Mesothelial cell of epicardium (in vitro differentiated cells): ENCODE measurements at places on chromosomes 1 and 21. TPM values are rescaled to one million over a fixed set of nuclear protein-coding genes. Genes with fewer than 3 reads are reported as not detected.

DNA sequence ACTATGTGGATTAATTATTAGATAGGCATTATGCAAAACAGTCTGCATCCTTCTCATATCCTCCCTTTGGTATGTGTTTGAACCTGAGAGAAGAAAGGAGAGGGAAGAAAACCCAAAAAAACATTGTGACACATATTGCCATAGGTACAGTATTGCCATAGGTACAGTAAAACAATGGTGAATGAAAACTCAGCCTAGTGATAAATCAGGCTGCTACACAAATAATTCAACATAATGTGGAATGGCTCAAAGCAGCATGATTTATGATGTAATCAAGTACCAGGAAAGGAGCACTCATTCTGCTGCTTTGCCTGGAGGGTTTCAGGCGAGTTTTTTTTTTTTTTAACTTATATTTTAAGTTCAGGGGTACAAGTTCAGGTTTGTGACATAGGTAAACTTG is 213.9 kb upstream of the LYPLAL1 start:
- no peaks in the 10 kb centered on the region for H3K36me3 ChIP-seq
- no peak overlapping the region for H3K4me3 ChIP-seq
- H3K27me3 ChIP-seq: no peaks in the 10 kb centered on the region
- H3K4me1 ChIP-seq: peaks cover 24% of the 10 kb centered on the region
- H3K27ac ChIP-seq: no peak overlapping the region

LAMTOR2 gene
- 39.2 to 43.4 TPM (median 39.5 TPM) in 3 replicates for total RNA-seq

CYP2J2 gene
- 2.8 to 3.1 TPM (median 2.9 TPM) in 3 replicates for total RNA-seq

PERM1 gene
- total RNA-seq: 1.6 to 2.8 TPM (median 2.7 TPM) in 3 replicates

TMPRSS15 gene
- 0.80 to 1.9 TPM (median 1.4 TPM) in 3 replicates for total RNA-seq

DNA sequence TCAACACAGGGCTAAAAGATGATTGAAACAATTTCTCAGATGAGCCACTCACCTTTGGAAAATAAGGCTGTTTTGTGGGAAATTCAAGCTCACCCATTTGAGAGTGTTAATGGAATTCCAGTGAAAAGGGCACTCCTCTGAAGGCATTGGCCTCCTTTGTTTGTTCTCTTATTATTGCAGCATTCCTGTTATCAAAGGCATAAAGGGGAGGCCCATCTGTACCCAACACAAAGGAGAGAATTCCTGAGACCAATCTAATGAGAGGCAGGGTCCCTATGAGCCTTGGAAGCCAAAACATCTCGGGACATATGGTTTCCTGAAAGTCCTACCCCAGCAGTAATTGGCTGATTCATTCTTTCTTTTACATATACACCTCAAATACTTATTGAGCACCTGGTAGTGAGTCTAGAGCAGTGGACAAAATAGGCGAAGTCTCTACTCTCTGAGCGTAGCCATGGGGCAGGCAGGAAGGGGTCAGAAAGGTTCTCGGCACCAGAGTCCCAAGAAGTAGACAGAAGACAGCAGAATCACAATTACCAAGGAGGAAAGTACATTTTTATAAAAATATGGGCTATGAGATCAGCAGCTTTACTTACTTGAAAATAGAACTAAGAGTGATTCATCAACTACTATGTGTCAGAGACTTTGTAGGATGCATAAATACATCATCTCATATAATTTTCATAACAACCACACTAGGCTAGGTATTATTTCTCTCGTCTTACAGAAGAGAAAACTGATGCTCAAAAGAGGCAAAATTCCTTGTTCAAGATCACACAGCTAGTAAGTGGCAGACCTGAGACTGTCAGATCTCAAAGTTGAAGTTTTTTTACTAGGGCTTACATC is 218.7 kb downstream of the DAB1 start:
- no peak overlapping the region for H3K27ac ChIP-seq
- H3K27me3 ChIP-seq: peaks cover 7% of the 10 kb centered on the region
- H3K36me3 ChIP-seq: no peaks in the 10 kb centered on the region
- DNase-seq: no peak

CITED4 gene
- 14.2 to 14.6 TPM (median 14.4 TPM) in 3 replicates for total RNA-seq

- peaks cover 15% of the 10 kb centered on the region for H3K27me3 ChIP-seq
- H3K4me3 ChIP-seq: peak overlapping the region; percentile 56
- peaks cover 13% of the 10 kb centered on the region for H3K4me1 ChIP-seq
- H3K36me3 ChIP-seq: peaks cover 8% of the 10 kb centered on the region
- H3K27ac ChIP-seq: no peak overlapping the region
- DNase-seq: peak; percentile 66
These were observed 27.8 kb upstream of the SUMO3 start for GRCh38 chr21:44845418-44846223.

VWA5B1 gene
- total RNA-seq: 0.20 to 0.29 TPM (median 0.25 TPM) in 3 replicates

DNA sequence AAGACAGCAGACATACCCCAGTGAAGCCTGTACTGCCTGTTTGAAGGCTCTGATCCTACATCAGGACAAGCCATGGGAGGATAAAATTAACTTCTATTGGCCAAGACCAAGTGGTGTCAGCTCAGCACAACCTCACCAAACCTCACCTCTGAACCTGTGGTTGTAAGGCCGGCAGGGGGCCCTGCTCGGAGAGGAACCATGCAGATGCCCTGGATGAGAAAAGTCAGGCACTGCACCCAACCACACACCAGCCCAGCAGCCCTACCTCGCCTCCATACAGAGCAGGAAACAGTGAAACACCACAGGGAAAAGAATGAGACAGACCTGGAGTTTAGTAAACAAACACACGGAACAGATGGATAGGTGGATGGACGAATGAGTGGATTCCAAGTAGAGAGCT is 70.0 kb upstream of the PAX7 start:
- no peak overlapping the region for H3K27ac ChIP-seq
- peaks cover 16% of the 10 kb centered on the region for H3K4me1 ChIP-seq
- H3K36me3 ChIP-seq: no peaks in the 10 kb centered on the region
- peaks cover 72% of the 10 kb centered on the region for H3K27me3 ChIP-seq

FAM43B gene
- total RNA-seq: 0.59 to 0.78 TPM (median 0.74 TPM) in 3 replicates

GRCh38 chr1:174297351-174297750 is 138.0 kb downstream of the RABGAP1L start:
- no peak for DNase-seq
- no peaks in the 10 kb centered on the region for H3K27me3 ChIP-seq
- H3K4me3 ChIP-seq: no peak overlapping the region
- no peak overlapping the region for H3K27ac ChIP-seq
- H3K4me1 ChIP-seq: no peaks in the 10 kb centered on the region

DNA sequence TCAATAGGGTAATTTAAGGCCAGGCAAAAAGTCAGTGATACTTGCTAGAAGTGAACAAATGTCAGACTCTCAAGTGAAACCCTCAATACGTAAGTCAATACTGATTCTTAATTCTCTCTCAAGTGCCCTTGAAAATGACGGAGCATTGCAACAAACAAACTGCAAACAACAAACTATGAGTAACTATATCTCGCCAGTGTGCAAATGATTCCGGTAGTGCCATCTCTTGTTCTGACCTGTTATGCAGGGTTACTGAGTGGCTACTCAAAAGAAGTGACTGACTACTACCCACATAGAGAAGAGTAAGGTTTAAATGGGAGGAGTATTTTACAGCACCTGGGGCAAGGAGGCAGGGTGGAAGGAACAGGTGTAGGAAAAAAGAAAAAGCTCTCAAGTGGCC is 1.6 kb downstream of the SLC19A2 start:
- peaks cover 71% of the 10 kb centered on the region for H3K4me1 ChIP-seq
- H3K36me3 ChIP-seq: no peaks in the 10 kb centered on the region
- peak overlapping the region; percentile 79 for H3K4me3 ChIP-seq

DNA sequence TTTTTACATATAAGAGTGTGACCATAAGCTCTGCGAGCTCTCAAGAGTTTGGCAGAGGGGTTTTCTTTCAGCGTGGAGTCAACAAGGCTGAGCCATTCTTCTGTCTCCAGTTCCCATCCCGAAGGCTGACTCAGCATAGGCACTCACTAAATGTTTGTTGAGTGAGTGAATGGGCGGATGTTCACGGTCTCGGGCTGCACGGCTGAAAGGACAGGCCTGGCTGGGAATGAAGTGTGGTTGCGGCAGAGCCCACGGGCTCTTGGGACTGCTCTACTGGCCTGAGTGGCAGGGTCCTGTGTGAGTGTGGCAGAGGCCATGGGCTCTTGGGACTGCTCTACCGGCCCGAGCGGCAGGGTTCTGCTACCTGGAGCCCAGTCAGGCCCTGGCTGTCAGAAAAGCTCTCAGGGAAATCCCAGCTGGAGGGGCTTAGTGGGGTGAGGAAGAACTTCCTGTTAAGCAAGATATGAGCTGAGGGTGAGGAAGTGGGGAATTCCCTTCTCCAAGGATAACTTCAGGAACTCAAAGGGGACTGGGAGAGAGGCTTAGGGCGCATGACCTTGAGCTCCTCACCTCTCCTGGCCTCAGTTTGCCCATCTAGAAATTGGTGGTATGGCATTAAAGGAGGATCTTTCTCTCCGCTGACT is 56.6 kb upstream of the C1orf174 start:
- H3K27me3 ChIP-seq: peaks cover 39% of the 10 kb centered on the region
- no peaks in the 10 kb centered on the region for H3K36me3 ChIP-seq
- no peak overlapping the region for H3K27ac ChIP-seq
- H3K4me3 ChIP-seq: no peak overlapping the region

- H3K4me1 ChIP-seq: peaks cover 2% of the 10 kb centered on the region
- peaks cover 88% of the 10 kb centered on the region for H3K27me3 ChIP-seq
- no peak overlapping the region for H3K4me3 ChIP-seq
- no peaks in the 10 kb centered on the region for H3K36me3 ChIP-seq
- no peak overlapping the region for H3K27ac ChIP-seq
- no peak for DNase-seq
These were observed 94.2 kb downstream of the PAX7 start for GRCh38 chr1:18724801-18725200.
